Activated naive CD4-positive, alpha-beta T cell treated with anti-CD3 and anti-CD28 coated beads, Interleukin-2, amount 50 U/mL, for 72 hours (primary cell): ENCODE measurements at places on chromosomes 5 and 9.
A peak's percentile ranks its signal among the peaks of the same experiment; 100 is the strongest.

DNA sequence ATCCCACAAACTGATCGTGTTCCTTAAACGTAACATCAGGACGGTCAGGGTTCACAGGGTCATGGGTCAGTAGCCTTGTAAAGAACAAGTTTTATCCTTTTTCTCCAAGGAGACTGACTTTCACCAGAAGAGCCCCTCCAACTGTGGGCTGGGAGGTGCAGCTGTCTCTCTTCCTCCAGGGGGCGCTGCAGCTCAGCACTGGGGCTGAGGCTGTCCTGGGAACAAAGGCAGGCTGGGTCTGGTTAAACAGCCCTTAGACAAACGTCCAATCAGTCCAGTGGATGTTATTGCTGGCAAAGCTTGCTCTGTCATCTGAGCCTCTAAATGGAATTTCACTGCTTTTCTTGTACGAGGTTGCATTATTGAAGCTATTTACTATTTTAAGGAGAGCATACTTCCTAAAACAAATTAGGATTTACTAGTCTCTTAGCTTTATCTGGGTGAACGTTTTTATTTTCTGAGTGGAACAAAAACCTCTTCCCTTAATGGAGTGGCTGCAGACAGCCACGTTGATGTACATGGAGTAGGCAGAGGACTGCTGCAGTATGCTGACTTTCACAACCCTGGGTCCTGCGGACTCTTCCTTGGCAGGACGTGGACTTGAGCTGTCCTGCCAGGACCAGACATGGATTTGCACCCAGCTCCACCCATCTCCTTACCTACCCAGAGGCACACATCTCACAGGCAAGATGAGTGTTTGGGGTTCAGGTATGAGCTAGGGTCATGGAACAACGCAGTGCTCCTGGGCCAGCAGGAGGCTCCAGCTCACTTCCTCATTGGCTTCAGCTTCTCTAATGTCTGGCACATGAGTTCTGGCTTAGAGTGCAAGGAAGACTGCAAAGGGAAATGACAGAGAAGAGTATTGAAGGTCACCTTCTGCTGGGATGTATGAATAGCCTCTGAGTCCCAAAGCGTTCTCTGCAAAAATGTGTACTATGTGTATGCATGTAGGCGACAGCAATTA lies 7.8 kb downstream of the EXOSC2 start:
- DNase-seq: peak; percentile 85

DNA sequence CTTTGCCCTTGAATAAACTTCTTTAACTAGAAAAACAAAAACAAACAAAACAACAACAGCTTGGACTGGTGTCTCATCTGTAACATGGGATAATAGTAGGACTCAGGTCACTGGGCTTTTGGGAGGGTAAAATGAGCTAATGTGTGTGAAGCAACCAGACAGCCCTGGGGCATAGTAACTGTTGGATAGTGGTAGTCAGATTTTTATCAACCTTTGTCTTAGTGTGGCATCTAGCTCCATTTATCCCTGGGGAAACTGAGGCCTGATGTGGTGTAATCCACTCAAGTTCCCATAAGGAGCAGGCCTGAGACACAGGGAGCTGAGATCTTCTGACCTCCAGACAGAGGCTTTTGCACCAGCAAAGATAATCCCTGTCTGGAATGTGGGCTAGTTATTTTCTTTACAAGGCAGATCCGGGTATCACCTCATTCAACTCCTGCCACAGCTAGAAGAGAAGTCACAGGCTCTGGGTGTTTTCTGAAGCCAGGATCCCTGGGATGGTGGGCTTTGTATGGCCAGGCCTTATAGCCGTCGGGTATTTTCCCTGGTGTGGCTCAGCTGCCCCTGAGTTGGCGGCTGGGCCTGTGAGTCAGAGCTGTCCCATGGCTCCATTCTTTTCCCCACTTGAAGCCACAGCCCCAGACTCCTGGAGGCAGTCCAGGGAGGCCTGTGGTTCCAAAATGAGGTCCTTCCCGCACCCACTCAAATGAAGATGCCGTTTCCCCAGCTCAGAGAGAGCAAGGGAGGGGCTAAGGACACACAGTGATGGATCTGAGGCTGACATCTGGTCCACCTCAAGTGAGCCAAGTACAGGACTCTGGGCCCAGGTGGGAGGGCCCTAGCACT lies 26.1 kb upstream of the CSF1R start:
- DNase-seq: no peak

DNA sequence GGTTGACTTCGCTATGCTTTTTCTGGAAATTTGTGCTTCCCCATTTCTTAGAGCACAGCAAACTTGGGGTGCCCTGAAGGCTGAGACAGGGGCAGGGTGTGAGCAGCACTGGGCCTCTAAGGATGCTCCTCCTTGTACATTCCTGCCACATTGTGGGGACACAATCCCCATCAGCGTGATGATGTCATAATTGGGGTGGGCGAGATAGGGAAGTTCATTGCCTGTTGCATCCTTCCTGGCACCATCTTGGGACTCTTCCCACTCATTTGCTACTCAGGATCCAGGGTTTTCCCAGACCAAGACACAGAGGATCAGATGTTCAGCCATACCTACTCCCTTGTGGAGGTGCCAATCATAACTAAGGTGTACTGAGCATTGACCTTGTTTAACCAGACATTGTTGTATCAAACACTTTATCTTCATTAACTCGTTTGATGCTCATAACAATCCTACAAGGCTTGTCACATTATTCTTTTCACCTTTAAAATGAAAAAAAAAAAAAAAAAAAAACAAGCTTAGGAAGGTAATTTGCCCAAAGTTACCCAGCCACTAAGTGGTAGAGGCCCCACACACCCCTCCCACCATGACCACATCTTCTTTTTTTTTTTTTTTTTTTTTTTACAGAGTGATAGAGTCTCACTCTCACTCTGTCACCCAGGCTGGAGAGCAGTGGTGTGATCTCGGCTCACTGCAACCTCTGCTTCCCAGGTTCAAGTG lies 87.6 kb downstream of the UGCG start:
- DNase-seq: no peak

GRCh38 chr9:127397646-127398274 lies 791 bp downstream of the SLC2A8 start:
- peak; percentile 38 for DNase-seq

DNA sequence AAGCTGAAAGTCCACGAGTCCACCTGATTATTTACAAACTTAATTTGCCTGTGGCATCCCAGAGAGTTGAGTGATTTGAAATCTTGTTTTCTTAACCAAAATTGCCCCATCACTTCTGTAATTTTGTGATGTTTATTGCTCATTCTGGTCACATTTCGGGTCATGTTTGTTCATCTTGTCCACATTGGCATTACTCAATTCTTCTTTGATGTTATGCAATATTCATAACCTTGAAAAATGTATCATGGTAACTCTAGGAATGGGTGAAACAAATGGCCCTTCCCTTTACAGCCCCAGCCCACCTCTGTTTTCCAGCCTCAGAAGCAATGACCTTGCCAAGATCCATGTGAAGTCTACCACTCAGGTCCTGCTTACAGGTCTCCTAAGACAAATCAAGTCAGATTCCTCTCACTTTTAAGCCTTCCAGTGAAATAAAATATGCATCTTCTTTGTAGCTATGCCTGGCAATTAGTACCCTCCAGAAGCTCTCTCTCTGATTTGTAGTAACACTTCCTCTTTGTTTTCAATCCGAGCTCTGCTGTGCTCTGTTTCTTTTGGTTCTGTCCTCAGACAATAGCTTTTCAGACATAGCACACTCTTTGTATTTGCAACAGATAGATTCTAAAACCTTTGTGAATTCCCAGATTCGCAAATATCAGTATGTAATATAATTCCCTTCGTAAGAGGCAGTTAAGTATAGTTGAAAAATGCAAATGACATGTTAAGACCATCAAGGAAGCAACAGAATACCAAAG lies 330.3 kb upstream of the IRX1 start:
- DNase-seq: no peak

DNA sequence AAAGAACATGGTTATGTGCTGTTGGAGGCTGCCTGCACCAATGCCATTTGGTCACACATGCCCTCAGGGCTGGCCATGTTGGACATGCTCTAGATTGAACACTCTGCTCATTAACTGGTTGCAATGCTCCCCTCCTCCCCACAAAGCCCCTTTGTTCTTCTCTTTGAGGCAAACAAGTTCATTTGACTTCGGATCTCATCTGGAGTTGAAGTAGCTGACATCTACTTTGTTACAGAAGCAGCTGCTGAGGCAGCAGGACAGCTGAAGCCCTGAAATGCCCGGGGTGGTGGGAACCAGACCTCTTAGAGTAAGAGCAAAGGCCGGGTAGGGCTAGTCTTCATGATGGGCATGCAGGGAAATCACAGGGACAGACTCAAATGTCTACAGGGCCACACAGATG lies 123.5 kb downstream of the APBA1 start:
- no peak for DNase-seq

DNA sequence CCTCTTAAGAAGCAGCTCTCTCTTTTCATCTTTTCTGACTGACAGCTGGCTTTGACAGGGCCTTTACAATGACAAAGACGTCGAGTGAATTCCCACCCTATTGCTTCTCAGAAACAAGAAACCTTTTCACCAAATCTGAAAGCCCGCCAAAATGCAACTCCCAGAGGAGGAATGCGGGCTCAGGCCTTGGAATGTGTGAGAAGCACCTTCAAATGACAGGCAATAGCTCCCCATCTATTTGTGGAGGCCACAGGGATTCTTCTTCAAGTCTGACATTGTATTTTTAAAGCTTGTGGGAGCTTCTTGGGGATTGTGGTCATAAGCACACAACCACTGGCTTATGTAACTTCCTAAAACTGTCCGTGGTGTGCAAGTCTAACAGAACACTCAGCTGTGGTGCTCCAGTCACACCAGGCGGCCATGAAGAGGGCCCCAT lies 72.7 kb downstream of the DPYSL3 start:
- DNase-seq: no peak

DNA sequence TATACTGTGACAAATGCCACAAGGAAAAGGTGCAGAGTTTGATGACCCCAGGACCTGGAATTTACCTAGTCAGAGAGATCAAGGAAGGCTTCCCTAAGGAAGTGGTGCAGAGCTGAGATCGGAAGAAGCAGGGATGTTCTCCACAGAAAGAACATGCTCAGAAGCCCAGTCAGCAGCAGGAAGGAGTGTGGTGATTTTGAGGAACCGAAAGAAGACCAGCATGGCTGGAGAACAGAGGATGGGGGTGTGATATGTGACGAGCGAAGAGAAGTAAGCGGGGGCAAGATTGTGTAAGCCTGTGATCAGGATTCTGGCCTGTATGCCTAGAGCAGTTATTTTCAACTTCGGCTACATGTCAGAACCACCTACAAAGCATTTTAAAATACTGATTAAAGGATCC lies 18.7 kb upstream of the PIK3R1 start:
- no peak for DNase-seq

- no peak for DNase-seq
These were observed 6.3 kb upstream of the DBN1 start for GRCh38 chr5:177479774-177480173.

- no peak for DNase-seq
These were observed 503.4 kb downstream of the NFIB start for GRCh38 chr9:13810510-13810909.

- no peak for DNase-seq
These were observed 402.5 kb downstream of the NFIB start for GRCh38 chr9:13911473-13911872.

DNA sequence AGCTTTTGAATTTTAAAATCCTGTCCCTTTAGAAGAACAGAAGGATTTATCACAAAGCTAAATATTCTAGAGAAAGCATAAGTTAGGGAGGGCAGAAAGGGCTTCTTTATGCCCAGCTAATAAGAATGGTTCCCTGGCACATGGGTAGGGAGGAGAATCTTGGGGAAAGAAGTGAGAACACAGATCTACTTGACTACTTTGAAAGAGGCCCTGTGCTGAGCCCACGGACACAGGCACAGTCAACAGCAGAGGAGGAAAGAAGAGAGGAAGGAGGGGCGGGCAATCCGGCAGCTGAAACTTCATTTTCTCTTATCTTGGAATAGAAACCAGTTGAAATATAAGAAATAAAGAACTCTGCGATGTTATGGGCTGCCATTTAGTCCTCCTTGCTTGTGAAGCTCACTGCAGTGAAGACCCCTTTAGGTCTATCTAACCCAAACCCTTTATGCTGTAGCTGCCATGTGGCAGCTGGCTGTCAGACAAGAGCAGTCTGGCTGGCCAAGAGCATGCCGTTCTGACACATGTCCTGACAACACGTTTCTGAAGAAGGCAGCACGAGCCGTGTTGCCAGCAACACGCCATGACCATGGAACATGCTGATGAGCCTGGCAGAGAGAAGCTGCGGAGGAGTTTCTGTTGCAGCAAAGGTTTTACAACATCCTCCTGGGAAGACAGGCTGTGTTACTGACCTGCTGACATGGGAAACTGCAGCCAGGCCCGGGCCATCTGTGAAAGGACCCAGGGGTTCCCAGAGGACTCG lies 34.2 kb downstream of the ABLIM3 start:
- DNase-seq: no peak

DNA sequence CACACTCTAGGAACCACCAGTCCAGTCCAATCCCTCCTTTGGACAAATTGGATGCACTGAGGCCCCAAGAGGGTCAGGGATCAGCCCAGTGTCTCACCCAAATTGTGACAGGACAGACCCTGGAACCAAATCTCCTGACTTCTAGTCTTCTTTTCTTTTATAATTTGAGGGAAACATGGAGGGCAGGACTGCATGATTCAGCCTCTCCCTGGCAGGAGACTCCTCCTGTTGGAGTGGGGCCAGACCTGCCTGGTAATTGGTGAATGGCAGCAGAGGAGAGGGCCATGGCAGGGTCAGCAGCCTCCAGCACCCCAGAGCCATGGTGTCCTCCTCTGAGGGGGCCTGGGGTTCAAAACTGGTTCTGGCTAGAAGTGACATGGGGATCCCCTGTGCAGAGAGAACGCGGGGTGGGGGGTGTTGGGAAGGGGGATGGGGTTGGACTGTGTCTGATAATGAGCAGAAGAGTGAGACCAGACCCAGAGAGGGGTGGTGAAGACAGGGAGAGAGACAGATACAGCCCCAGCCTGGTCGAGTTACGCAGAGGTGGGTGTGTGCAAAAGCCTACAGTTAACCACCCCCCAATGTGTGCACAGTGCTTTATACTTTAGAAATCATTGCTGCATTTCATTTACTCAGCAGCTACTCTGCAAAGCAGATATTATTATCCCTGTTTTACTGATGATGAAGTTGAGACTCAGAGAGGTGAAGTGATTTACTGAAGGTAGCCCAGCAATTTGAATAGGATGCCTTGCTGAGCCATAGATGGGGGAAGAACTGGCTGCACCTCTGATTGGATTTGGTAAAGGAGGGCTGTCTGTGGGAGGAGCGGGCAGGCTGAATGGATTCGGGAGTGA lies 3.8 kb upstream of the SYNPO start:
- no peak for DNase-seq

DNA sequence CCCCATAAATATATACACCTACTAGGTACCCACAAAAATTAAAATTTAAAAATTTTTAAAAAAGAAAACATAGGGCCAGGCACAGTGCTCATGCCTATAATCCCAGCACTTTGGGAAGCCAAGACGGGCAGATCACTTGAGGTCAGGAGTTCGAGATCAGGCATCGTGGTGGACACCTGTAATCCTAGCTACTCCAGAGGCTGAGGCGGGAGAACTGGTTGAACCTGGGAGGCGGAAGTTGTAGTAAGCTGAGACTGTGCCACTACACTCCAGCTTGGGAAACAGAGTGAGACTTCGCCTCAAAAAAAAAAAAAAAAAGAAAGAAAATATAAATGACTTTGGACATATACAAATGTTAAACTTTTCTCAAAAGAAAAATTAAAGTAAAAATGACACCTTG lies 33.3 kb upstream of the RNF38 start:
- DNase-seq: no peak

GRCh38 chr5:180332051-180332517 lies 21.1 kb downstream of the GFPT2 start:
- DNase-seq: no peak
